ENCODE measurements at places on chromosomes 12 and 14.

DNA sequence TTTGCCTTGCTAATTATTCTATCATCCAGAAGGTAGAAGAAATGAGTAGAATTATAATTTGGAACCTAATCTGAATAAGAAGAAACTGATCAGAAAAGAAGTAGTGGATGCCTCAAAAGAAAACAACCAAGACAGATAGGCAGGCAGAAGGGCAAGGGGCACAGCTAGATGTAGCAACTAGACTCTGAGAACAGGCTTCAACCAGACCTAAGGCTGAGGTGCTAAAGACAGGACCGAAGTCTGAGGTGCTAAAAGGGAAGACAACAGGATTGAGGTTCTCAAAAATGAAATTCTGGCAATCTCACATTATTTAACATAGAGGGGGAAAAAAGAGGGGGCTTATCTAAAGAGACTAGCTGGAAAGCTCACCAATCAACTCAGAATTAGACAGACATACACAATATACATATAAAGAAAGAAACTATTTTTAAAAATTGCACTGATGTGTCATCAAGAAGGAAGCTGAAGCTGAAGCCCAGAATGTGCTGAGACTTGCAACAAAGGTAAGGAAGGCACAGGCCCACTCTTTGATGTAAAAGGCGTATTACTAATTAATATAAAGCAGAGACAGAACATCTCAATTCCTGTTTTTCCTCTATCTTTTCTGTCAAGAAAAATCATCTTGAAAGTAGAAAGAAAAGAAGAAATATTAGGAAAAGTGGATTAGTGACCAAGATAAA is 43.8 kb upstream of the CSRNP2 start:
- no peak for DNase-seq

DNA sequence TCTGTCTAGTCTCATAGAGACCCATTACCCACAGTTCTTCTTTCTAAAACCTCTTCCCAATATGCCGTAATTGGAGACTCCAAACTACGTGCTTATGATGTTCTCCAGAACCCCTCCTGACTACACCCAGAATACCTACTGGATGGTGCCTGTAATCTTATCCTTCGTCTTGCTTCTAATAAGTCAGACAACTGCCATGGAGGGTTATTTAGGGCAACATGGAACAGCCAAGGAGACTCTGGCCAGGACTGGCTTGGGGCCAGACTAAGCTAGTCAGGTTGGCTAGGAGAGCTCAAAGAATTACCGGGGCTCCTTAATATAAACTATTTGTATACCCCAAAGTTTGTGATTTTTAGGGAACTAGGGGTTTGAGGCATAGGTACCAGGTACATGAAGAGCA is 6.8 kb downstream of the PFKM start:
- DNase-seq = peak; percentile 7

GRCh38 chr12:55733858-55734257 is 5.0 kb upstream of the CD63 start:
- no peak for DNase-seq

DNA sequence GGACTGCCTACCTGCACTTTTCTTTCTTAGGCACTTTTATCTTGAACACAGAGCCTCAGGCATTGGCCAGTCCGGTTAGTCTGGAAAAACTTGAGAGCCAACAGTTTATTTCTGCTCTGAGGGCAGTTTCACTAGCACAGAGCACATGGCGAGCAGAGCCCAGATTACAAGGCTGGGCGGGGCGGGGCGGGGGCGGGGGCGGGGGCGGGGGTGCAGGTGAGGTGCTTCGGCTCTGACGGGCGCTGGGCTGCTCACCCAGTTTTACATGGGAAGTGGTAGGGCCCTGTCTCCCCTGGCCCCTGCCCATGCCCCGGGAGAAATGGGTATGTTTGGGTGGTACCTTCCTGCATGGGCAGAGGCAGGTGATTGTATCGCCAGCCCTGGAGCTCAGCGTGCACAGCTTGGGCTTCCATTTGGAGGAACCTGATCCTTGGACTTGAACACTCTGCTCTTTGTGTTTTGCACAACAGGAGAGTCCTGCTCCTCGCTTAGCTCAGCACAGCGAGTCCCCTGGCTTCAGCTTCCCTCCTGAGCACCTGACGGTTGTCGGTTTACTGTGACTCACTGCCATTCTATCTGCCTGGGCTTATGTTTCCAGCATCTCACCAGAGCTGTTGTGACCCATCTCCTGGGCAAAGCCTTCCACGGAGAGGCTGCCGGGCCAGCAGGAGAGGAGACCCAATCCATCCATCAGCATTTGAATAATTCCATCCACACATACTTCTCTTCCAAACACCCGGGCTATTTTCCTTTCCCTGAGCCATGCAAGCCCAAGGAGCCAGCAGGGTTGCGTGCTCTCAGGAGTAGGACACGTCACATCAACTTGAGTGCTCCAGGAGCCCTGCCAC is 108.5 kb downstream of the ARF6 start:
- DNase-seq = no peak

GRCh38 chr12:116934908-116935705 is 24.4 kb downstream of the FBXW8 start:
- no peak for DNase-seq

DNA sequence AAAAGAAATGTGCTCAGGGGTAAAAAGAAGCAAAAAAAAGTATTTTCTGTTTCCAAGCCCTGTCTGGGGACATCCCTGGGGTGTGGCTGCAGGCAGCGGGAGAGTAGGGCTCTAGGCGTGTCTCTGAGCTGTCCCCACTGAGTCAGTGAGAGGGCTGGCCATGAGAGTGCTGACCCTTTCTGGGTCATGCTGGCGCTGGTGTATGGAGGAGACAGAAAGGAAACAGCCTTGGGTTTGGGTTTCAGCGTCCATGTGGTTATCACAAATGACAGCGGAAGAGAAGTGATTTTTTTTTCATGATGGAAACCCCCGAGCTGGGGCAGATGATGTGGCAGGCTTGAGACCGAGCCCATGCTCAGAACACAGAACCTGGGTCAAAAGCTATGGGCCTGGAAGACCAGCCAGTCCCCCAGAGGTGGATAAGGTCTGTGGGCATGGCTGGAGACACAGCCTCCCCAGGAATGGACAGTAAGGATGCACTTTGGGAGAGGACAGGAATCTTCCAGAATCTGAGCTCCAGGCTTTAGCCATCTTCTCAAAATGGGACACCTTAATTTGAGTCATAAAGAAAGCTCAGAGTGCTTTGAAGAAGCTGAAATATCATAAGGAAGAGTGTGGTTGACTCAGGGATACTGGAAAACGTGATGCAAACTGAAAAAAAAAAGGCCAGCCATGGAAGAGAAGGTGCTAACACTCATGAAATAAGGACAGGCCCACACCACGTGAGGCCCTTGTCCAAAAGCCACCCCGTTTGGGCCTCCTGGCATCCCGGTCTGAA is 36.2 kb downstream of the SYNE3 start:
- no peak for DNase-seq

GRCh38 chr14:77988970-77989369 is 181.2 kb upstream of the NRXN3 start:
- no peak for DNase-seq

DNA sequence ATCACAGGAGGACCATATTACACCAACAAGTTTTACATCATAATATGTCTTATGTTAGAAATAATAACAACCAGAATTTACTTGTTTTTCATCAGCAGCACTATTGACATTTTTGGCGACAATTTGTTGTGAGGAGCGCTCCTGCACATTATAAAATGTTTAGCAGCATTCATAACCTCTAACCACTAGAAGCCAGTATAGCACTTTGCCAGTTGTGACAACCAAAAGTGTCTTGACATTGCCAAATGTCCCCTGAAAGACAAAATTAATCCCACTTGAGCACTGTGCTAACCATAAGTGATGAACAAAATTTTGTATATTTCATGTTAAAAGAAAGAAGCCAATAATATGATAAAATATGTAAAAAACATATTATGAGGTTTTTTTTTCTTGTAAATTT is 356.9 kb upstream of the LMO3 start:
- DNase-seq = no peak
